Liver (tissue), 10 donors: ENCODE measurements at places on chromosomes 2 and 18. TPM values are rescaled to one million over a fixed set of nuclear protein-coding genes. Genes with fewer than 3 reads are reported as not detected.

TMEFF2 gene
- total RNA-seq, result not detected

SGPP2 gene
- total RNA-seq, result 0.33 TPM

AGXT gene
- total RNA-seq, result 1,548 TPM

STPG4 gene
- not detected for total RNA-seq

CFC1 gene
- total RNA-seq, result not detected

SPHKAP gene
- not detected for total RNA-seq

PTPN2 gene
- 21.2 TPM for total RNA-seq

ALPI gene
- total RNA-seq, result not detected
